ENCODE measurements at places on chromosomes 1 and 21.

GRCh38 chr1:13642306-13643004, 57.5 kb upstream of the PRDM2 start:
- no peak for DNase-seq

- peak; percentile 96 for DNase-seq
Measured at GRCh38 chr1:36351227-36351977, 28.0 kb upstream of the EVA1B start.

DNA sequence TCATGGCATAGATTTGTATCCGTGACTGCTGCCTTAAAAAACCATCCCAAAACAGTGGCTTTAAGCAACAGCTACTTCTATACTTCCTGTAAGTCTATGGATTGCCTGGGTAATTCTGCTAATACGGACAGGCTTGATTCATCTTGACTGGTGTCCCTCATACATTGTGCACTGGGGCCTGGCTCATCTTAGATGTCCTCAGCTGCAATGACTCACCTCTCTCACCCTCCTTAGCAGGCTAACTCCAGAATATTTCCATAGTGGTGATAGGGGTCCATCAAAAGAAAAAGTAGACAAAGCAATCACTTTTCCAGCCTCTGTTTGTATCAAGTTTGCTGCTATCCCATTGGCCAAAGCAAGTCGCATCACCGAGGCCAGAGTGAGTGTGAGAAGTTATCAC, 409.1 kb upstream of the KAZN start:
- DNase-seq: no peak

- no peak for DNase-seq
Measured at GRCh38 chr1:182046763-182047162, 14.7 kb downstream of the ZNF648 start.

DNA sequence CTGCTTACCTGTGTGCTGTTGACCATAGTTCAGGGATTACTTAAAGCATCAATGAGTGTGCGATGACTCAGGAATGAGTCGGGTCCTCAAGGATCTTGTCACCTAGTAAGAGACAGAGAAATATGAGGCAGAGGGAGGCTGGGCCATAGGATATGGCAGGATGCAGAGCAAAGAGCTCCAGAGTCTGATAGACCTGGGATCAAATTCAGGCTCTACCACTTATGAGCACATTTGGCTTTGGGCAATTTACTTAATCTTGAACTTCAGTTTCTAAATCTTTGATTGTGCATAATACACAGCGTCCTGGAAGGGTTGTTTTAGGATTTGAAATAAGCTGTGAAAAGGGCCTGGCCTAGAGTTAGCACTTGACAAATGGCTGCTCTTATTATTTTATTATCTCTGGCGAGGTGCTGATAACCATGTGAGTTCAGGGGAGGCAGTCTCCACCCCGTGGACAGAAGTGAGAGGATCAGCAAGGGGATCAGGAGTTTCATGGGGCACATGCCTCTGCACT, 94.5 kb downstream of the ROR1 start:
- DNase-seq: peak; percentile 86

DNA sequence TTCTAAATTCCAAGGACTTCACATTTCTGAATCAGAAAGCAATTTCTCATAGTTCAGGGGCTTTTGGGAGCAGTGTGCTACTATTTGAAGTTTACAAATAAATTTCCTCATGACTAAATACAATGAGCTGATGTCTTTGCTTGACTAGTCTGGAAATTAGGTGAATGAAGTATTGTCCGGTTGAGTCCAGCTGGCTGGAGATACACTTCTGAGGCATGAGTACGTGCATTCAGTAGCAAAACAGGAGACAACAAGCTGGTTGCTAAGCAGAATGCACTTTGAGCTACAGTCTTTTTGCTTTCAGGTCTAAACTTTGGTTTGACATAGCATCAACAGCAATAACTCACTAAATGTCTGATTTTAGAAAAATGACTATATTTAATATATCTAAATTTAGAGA, 27.1 kb downstream of the ZNHIT6 start:
- no peak for DNase-seq

- DNase-seq: no peak
Measured at GRCh38 chr21:42421018-42421793, 17.5 kb downstream of the UBASH3A start.

GRCh38 chr21:17002594-17003257, 510.1 kb upstream of the CXADR start:
- no peak for DNase-seq

DNA sequence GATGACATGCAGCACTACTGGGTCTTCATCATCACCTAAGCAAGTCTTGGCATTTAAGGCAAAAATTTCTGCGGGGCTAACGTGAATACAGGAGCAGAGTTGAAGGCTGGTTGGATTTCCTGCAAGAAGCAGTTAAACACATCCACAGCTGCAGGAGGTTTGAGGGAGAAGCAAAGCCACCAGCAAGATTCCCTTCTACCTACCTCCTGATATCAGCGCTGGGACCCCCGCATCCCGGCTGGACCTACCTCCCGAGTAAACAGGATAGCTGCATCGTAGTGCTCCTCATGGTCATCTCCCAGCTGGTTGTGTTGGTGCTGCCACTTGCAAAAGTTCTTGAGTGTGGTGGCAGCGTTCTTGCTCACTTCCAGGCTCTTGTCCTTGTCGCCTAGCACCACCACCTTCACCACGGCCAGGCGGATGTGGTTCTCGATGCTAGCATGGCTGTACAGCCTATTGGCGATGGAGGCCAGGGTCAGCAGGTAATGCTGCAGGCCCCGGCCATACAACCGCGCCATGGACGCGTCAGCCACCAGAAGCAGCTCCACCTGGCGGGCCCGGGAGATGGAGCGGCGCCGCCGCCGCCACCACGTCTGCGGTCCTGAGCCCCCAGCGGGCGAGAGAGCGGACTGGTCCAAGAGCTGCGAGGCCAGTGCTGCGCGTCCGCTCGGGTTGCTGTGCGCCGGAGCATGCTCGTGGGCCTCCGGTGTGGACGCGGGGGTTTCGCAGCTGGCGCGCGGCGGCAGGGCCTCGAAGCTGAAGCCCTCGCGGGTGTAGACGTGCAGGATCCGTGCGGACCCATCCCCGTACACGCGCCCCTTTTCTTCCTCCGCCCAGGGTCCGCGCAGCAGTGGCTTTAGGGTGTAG, 1.6 kb downstream of the ADAMTS5 start:
- DNase-seq: peak; percentile 19

DNA sequence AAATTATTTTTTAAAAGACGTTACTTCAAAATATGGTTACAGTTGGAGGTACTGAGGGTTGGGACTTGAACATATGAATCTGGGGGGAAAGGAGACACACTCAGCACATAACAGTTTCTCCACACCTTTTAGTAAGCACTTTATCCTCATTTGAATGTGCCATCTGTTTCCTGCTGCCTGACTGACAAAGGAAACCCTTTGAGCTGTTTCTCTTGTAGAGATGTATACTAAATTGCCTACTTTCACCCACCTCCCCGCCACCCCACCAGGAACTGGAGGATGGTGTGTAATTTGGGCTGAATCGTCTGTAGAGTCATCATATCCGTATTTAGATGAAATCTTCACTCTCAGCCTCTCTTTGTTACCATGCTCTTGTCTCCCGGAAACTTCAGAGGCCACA, 108.1 kb downstream of the KAZN start:
- DNase-seq: no peak

DNA sequence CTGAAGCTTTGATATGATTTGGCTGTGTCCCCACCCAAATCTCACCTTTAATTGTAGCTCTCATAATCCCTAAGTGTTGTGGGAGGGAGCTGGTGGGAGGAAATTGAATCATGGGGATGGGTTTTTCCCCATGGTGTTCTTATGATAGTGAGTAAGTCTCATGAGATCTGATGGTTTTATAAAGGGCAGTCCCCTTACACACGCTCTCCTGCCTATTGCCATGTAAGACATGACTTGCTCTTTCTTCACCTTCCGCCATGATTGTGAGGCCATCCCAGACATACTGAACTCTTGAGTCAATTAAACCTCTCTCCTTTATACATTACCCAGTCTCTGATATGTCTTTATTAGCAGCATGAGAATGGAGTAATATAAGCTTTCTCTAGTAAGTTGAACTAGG, 261.9 kb downstream of the HLX start:
- no peak for DNase-seq

GRCh38 chr1:63023171-63023570, 239.2 kb downstream of the ATG4C start:
- DNase-seq: no peak

DNA sequence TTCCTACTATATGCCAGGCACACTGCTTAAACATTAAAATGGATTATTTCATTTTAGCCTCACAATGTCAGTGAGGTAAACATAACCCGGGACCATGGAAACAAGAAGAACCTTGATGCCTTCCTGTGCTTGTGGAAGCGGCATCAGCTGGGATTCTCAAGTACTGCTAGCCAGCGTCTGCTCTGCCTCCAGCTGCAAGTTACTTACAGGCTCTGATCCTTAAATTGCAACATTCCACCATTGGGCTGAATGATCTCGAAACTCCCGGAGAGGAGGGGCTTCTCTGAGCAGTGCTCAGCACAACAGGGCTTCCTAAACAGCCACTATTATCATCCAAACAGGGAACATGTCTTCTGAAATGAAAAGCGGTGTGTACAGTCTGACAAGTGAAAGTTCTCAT, 6.7 kb upstream of the MAN1C1 start:
- no peak for DNase-seq

- DNase-seq: peak; percentile 26
Measured at GRCh38 chr21:25862596-25862995, 127.8 kb downstream of the GABPA start.

- DNase-seq: peak; percentile 42
Measured at GRCh38 chr1:230047114-230047865, 19.7 kb upstream of the GALNT2 start.

GRCh38 chr1:161342821-161343220, 24.9 kb downstream of the CFAP126 start:
- DNase-seq: no peak
